Activated CD8-positive, alpha-beta memory T cell treated with anti-CD3 and anti-CD28 coated beads, Interleukin-2, amount 50 U/mL, for 4 hours (primary cell): ENCODE measurements at places on chromosomes 16 and 17.

DNA sequence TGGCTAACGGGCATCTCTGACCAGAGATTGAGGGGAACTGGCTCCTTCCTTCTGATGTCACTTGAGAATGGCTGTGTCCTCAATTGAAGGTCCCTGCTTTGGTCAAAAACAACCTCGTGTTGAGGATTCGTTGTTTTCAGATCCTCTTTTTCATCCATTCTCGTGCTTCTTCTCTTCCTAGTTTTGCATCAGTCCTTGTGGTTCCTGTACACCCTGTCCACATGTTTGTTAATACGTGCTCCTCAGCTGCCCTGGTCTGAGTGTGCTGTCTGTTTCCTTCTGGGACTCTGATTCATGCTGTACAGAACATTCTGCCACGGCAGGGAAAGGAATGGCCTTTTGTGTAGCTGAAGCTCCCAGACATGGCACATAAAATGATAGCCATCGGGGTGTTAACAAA lies 863.2 kb upstream of the GOT2 start:
- no peak for DNase-seq

GRCh38 chr17:34993031-34993430 lies 12.7 kb downstream of the LIG3 start:
- DNase-seq = no peak

DNA sequence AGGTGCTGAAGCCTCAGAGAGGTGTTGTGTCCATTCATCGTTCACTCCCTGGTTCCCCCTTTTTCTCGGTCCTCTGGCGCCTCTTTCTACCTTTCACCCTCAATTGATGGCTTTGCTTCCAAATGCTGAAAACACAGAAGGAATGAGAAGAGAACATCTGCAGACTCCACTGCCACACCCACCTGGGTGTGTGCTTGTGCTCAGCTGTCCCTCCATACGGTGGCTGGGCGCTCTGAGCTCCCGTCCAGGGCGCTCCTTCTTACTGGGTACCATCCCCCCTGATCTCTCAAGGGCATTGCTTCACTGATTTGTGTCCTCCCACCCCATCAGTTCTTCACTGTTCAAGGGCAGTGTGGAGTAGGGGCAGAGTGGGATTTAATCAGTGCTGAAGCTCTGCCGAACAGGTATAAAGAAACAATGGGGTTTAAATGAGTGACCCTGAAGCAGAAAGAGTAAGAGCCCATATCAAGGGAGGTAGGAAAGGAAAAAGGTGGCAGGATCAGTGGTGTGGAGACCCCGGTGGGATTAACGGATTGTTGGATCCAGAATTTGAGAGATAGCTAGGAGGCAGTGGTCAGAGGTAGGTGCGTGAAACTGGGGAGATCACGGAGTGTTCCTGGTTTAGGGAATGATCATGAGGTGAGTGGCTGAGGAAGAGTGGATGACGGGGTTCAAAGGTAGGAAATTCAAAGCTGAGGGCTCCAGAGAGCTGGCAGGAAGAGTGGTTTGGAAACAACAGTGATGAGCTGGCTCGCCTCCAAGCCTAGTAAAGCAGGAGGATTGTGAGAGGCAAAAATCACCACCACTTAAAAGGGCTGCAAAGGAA lies 40.8 kb downstream of the MRTFB start:
- no peak for DNase-seq

DNA sequence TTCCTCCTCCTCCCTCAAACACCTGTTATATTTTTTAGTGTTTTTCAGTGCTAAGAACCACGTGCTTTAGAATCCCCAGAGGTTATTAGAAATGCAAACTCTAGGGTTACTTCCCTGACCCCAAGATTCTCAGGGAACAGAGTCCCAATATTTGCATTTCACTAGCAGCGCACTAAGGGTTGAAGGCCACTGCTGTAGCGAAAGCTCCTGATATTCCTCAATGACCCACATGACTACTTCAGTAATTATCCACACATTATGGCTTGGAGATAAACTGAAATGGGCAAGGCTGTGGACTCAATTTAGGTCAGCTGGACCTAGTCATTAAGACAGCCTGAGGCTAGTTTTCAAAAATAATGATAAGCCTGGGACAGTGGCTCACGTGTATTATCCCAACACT lies 78.5 kb upstream of the BCAR1 start:
- DNase-seq = no peak

DNA sequence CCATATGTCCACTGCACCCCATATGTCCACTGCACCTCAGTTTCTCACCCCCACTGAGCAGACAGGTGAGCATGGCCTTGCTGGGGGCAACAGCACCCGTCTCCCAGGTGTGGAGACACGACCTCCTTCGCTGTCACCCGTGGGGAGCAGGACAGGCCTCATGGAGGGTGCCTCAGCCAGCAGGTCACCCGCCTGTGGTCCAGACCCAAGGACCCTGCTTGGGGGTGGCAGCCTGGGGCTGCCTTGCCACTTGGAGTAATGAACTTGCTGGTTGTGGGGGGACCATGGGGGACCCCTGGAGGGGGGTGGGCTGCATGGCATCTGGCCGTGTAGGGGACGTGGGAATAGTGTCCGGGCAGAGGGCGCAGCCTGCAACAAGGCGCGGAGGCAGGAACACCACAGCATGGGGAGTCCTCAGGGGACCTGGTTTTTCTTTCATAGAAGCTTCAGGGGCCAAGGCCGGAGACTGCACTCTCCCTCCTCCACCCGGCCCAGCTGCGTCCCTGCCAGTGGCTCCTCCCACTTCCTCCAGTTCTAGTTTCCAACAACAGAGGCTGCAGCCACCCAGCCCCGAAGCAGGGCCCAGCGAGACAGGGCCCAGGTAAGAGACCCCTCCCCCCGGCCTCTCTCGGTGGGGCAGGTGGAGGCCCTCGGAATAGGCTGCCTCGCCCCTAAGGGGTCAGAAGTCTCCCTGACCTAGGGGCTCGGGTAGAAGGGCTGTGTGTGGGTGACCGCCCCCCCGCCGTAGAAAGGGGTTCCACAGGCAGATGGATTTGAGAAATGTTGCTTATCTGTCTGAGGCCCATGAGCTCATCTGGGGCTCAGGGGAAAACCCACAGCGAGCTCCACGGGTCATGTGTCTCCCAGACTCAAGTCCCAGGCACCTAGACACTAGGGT lies at the start of gene NHLRC4:
NHLRC4 (plus strand) TSS at position 531 of the 898 bp plus-strand sequence. CDS start 1,043 bp downstream, outside the sequence.
- peak; percentile 33 for DNase-seq

DNA sequence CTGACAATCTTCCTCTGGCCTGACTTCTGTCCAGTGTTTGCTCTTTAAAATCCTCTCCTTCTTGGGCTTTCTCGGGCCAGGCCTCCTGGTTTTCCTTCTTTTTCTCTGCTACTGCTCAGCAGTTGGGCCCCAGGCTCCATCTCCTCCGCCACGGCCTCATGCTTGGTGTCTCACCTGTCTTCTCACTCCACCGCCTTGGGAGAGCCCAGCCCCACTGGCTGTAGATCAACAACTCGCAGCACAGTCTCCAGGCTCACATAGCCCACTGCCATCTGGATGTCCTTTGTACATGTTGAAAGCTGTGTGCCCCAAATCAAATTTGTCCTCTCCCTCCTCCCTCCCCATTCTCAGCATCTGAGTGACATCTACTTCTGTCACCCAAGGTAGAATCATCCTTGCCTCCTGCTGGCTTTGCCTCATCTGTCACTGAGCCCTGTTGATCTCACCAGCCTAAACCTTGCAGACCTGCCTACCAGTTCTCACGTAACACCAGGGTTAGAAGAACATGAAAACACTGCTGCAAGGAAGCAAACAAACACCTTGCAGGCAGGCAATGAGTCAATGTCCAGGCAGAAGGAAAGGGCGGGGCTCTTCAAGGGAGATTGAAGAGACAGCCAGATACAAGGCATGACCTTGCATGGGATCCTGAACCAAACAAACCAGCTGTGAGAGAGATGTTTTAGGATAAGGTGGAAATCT lies 103.2 kb upstream of the SMURF2 start:
- DNase-seq = no peak

- no peak for DNase-seq
Measured at GRCh38 chr17:32862940-32863339, 14.0 kb downstream of the MYO1D start.

DNA sequence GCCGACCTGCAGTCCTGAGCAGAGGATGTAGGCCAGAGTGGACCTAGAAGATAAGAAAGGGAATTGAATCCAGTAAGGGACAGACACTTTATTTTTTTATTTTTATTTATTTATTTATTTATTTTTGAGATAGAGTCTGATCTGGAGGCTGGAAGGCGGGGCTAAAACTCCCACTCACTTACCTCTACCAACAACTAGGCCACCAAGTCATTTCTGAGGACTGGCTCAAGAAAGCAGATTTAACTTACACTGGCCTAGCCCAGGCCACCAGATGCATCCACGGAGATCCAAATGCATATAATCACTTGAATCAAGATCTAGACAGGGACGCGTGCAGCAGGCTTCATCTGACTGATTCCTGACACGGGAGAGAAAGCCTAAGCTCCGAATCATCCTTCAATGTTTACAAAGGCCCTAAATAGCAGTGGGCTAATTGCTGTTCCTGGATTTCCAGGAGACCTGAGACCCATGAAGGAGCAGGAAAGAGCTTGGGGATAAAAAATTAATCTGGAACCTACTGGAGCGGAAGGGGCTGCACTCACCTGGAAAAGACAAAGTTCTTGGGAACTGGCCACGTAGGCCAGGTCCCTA lies 1.1 kb upstream of the ALOX12 start:
- no peak for DNase-seq
